ENCODE measurements at places on chromosomes 12 and 14.

DNA sequence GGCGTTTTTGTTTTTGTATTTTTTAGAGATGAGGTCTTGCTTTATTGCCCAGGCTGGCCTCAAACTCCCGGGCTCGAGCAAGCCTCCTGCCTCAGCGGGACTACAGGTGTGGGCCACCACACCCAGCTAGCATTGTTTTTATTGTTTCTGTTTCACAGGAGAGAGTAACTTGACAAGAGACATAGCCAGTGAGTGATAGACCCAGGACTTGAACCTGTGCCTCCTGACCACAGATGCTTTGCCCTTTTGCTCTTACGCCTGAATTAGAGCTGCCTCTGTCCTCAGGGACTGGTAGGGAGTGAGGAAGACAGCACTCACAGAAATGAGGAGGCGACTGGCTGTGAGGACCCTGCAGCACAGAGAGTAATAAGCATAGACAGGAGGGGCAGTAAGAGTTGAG, 2.3 kb downstream of the EVL start:
- no peak for DNase-seq

- no peak for DNase-seq
Observed at GRCh38 chr12:68420225-68421010, 88.3 kb upstream of the MDM1 start.

DNA sequence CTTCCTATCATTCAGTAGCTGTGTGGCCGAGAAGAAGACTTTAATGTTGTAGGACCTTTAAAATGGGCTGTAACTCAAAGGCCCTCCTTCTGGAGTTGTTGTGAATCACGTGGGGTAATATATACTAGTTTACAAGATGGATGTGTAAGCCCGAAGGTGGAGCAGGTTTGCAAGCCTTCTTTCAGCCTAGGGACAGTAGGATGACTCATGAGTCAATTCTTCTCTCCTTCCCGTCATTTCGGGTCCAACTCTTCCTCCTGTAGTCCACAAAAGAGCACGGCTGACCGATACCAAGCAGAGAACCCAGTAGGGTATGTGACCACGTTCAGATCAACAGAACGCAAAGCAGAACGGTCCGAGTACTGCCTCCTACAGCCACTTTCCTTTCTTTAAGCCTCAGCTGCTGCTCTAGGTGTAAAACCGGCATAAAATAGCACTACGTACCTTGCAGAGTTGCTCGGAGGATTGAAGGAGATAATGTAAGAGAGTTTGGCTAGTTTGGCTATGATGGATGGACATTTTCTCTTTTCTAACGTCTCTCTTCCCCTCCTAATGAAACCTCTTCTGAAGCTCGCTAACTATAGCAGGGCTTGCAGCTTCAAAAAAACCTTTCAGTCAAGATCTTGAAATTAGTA, 1.3 kb upstream of the RASSF3 start:
- no peak for DNase-seq

- DNase-seq: no peak
Observed at GRCh38 chr12:26106347-26106746, 18.5 kb downstream of the BHLHE41 start.

- DNase-seq: peak; percentile 44
Observed at GRCh38 chr14:28608851-28609828, 157.4 kb upstream of the FOXG1 start.

GRCh38 chr14:72653026-72653425, 240.9 kb downstream of the DPF3 start:
- DNase-seq: no peak

DNA sequence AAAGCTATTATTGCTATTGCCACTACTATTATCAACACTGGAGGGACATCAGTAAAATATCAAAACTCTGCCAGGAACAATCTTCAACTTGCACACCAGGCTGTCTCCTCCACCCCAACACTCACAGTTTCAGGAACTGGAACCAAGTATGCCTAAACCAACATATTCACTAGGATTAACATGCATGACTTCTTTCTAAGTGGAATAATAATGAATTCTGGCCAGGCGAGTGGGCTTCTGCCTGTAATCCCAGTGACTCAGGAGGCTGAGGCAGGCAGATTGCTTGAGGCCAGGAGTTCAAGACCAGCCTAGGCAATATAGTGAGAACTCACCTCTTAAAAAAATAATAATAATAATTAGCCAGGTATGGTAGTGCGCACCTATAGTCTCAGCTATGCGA, 58.1 kb downstream of the TBX5 start:
- no peak for DNase-seq

DNA sequence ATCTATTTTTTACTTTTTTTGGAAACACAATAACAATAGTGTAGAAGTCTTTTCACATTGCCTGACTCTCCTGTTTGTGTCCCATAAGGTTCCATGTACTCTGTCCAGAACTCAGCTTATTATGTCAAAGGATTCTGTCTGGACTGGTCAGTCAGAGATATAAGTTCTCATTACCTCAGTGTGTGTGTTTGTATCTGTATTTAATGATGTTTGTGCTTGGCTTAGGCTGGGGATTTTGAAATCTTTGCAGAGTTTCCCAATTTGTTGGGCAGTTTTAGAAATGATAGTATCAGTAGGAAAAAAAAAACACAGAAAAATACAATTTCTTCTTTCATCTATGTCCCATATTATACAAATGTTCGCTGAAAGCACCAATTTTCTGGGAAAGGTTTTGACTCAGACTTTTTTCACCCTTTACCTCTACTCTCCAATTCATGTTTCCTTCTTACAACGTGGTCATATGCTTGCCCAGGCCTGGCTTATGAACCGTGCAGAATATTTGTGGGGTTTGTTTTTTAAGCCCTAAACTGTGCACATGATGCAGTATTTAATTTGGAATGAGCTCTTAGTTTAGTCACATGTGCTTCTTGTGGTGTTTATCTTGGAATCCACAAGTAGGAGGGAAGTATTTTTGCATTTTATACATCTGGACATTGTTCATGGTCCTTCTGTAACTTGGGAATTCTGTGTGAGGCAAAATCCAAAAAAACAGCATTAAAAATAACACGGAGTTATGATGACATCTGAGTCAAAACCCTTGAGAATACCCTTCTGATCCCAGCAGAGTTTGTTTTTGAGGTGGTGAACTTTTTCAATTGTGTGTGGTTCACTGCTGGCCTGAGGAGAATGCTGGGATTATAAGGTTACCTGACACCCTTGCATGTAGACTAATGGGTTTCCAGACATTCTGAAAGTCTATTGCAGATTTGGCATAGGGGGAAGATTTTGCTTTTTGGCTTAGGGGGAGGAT, 121.2 kb downstream of the RAD51B start:
- no peak for DNase-seq

GRCh38 chr12:59322473-59322872, 273.4 kb upstream of the SLC16A7 start:
- no peak for DNase-seq

- DNase-seq: no peak
Observed at GRCh38 chr14:55336162-55336561, 64.9 kb downstream of the FBXO34 start.

GRCh38 chr14:99099051-99099787, 172.8 kb downstream of the BCL11B start:
- no peak for DNase-seq

- DNase-seq: no peak
Observed at GRCh38 chr12:3078086-3078820, 1.1 kb downstream of the TSPAN9 start.

DNA sequence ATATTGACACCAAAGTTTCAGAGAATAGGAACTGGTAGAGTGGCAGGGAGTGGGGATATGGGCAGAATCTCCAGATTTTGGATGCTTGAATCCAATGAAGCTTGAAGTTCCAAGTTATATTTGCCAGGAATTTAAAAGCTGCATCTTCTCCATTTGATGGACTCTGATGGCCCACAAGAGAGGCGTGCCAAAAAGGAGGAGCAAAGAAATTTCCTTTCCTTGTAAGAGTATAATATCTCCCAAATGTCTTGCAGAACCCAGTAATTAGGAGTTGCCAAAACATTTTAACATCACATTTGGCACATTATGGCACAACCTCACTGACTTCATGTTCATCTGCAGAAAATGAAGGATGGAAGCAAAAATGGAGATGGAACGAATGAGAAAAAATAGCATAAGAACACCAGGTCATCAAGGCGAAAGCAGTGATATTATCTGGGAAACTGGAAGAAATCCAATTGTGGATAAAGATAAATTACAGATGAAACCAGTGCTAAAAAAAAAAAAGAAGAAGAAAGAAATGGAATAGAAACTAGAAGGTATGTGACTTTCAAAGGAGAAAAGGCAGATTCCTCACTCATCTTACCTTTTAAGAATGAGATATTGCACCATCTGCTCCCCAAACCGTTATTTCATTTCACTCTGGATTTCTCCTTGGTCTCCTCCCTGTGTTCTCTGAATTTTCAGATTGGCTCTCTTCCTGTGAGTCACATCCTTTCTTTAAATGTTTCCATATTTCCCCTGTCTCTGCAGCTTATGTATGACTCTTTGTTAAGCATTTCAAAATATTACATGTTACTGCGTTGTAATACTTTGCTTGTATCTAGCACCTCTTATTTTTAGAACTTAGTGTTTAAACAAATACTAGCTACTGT, 13.5 kb upstream of the FLRT2 start:
- no peak for DNase-seq

GRCh38 chr12:12456637-12457036, 99.8 kb downstream of the BORCS5 start:
- DNase-seq: no peak

- DNase-seq: no peak
Observed at GRCh38 chr12:115383668-115384067, 699.7 kb upstream of the TBX3 start.

GRCh38 chr12:18139989-18140596, 50.1 kb upstream of the RERGL start:
- DNase-seq: peak; percentile 2

DNA sequence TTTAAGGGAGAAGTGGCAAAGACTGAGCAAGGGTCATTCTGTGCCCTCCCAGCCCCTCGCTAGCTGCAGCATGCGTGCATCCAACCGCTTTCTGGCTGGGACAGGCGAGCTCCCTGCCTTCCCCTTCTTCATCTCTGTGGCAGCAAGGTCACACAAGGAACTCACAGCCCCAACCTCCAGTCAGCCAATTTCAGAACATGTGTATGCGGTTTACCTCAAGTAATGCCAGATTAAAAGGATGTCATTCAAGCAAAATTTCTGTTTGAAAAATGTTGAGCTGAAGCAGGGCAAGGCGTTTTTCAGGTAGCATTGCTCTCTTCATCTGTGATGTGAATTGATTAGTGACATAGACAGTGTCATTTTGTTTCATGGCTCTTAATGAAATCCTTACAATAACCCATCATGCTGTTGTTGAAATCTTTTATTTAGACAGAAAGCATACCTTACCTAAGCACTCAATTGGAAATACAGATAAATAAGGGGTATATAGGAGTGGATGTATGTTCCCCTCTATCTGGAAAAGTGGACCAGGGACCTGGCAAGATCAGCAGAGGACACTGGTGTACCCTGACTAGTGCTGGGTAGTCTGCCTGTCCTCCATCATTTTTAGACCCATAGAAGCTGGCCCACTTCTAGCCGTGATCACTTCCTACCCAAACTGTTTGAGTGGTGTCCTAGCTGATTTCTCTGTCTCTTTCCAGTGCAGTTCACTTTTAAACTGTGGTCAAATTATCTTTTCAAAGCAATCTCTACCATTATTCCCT, 82.8 kb upstream of the NEDD1 start:
- DNase-seq: no peak

DNA sequence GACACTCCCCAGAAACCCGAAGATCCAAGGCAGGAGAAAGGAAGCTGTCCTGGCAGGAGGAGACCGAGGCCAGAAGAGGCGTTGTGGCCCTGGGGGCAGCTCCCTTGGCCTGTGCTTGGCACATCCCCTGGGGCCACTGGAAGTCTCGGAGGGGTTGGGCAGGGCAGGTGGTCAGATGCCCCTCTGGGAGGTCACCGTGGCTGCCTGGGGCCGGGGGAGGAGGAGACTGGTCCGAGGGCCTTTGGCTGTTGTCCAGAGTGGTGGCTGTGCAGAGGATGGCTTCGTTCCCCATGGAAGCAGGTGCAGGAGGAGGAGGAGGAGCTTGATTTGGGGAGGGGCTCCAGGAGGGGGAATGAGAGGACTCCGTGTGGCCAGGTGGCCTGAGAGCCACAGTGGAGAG, 3.3 kb upstream of the NUDT14 start:
- DNase-seq: no peak

GRCh38 chr12:96193725-96194575, at the start of gene ELK3:
TSS of gene ELK3 (plus strand) at chr12:96194375.
- no peak for DNase-seq

DNA sequence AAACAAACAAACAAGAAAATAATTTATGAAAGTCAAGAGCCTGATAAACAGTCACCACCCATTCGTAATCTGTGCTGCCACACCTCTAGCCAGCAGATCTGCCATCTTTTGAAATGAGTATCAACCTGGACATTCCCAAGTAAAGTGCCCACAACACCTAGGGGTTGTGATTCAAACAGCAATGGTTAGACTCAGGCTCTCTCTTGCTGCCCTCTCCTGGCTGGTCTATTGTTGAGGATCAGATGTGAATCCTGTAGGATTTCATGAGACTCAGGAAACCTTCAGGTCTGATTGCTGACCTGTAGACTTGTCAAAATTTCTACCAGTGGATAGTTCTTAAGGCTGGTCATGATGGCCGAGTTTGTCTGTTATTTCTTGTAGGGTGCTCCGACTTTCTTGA, 26.8 kb downstream of the DGLUCY start:
- no peak for DNase-seq

- no peak for DNase-seq
Observed at GRCh38 chr14:50718949-50719348, 50.8 kb upstream of the SAV1 start.

- peak; percentile 16 for DNase-seq
Observed at GRCh38 chr14:92783813-92784431, 10.2 kb upstream of the GOLGA5 start.

DNA sequence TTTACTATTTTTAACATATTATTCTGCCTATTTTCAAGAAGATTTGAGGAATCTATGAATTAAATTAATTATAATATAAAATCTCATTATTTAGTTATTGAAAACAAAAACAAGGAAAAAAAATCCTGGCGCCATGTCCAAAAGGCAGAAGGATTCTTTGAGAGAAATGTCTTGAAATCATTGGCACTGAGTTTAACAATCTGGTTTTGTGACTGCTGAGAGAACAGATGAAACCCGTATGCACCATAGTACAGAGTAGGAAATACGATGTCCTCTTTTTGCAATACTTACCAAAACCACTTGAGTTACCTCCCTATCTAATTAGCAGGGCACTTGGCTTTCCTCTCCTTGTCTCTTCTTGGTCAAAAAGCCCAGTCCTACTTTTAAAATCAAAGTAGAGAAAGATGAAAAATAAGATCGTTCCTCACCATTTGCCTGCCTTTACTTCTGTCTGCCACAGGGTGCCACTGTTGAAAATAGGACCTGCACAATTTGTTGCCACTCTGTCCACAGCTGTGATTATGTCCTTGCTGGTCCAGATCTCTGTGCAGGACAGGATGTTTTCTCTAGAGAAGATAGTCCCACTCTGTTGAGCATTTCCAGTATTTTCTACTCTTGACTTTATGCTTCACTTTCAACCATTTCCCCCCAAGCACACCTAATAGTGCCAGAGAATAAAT, 179.7 kb downstream of the PDZRN4 start:
- no peak for DNase-seq

GRCh38 chr12:10641735-10642500, 28.5 kb upstream of the MAGOHB start:
- no peak for DNase-seq
